ENCODE measurements at places on chromosomes 11 and 22.

DNA sequence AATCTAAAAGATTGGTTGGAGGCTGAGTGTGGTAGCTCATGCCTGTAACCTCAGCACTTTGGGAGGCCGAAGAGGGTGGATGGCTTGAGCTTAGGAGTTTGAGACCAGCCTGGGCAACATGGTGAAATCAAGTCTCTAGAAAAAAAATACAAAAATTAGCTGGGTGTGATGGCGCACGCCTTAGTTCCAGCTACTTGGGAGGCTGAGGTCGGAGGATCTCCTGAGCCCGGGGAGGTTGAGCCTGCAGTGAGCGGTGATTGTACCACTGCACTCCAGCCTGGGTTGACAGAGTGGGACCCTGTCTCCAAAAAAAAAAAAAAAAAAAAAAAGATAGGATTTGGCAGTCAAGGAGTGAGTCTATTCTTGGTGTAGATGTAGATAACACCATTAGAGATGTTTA, 10.6 kb downstream of the FOLR1 start:
- DNase-seq: no peak

DNA sequence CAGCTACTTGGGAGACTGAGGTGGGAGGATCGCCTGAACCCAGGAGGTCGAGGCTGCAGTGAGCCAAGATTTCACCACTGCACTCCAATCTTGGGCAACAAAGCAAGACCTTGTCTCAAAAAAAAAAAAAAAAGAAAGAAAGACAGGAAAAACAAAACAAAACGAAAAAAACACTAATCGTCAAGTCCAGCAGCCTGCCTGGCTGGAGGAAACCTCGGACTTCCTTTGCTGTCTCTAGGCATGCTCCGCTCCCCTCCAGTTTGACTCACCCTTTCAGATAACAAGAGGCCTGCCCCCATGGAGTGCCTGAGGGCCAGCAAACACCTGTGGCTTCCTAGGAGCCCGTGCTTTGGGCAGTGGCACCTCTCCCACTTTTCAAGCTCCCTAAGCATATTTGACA, 28.8 kb upstream of the CHKA start:
- DNase-seq: no peak

- DNase-seq: no peak
These were observed 69.7 kb upstream of the GRK3 start for GRCh38 chr22:25494774-25495173.

DNA sequence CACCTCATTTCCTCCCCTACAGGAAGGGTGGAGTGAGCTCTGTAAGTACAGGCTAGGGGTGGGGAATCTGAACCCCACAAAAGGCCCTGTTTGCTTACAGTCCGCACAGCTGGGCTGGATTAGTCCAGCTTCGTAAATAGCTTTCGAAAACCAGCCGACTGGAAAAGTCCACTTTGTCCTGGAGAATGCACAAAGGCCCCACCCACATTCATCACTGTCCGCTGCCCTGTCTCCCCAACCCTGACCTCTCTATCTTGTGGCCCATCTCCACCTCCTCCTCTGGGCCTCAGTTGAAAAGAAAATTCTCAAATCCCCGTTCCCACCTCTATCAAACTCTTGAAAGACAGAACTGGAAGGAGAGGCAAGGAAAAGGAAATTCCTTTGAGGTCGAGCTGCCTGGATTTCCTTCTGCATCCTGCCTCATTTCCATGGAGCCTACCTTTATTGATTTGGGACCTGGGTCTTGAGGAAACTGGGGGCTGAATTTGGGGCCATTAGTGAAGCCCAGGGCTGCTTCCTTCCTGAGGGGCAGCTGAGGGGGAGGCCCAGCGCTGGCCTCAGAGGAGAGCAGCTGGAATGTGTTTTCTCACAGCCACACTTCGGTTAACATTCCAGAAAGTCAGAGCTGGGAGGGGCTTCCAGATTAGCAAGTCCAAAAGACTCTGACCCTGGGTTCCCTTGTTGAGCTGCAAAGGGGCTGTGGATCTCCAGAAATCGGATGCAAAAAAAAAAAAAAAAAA, 147.6 kb downstream of the FBXO7 start:
- DNase-seq: no peak

Data from NCI-H1436 treated with DMSO at 0.1 percent for 48 hours (cell line).